ENCODE measurements at places on chromosomes 11 and 22.

DNA sequence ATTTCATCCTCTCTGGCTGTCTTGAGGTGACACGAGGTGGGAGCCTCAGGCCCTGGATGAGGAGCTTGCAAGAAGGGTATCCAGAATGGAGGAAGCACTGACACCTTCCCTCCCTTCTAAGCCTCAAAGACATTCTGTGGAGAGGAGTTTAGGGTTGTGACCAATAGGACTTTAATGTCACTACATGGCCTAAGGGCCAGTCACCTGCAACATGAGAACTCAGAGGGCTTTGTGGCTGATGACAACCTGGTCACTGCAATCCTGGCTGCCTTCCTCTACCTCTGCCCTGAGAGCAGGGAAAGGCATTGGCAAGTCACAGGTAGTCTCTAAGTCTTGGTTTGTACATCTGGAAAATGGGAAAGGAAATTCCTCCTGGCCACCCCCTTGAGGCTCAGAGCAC lies 33.7 kb downstream of the PISD start:
- no peak for DNase-seq

DNA sequence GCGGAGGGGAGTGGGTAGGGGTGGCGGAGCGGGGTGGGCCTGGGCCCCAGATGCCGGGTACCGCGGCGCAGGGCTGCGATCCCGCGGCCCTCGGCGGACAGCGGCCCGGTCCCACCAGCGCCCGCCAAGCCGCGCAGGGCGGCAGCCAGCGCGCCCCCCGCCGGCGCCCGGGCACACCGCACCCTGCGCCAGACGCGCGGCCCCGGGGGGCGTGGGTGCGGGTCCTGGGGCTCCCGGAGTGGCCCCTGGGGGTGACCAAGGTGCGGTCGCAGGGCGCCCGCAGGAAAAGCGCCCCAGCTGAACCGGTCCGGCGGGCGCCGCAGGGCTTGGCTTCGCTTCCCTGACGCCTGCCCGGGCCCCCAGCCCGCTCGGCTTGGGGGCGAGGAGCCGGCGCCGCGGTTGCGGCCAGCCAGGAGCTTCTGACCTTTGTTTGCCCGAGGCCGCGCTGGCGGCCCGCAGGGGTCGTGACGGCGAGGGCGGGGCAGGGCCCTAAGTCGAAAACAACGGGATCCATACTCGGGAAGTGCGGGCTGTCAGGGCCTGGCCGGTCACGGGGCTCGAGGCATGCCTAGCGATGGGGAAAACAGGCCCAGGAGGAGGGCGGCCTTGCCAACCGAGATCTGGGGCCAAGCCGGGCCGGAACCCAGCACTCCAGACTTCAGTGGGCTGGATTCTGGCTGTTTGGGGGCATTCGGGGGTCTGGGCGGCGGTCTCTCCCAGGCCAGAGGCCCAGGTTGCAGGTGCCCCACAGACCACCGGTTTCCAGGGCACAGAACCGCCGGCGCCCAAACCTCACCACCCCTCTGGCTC lies 581 bp upstream of the AP5B1 start:
- DNase-seq = no peak

DNA sequence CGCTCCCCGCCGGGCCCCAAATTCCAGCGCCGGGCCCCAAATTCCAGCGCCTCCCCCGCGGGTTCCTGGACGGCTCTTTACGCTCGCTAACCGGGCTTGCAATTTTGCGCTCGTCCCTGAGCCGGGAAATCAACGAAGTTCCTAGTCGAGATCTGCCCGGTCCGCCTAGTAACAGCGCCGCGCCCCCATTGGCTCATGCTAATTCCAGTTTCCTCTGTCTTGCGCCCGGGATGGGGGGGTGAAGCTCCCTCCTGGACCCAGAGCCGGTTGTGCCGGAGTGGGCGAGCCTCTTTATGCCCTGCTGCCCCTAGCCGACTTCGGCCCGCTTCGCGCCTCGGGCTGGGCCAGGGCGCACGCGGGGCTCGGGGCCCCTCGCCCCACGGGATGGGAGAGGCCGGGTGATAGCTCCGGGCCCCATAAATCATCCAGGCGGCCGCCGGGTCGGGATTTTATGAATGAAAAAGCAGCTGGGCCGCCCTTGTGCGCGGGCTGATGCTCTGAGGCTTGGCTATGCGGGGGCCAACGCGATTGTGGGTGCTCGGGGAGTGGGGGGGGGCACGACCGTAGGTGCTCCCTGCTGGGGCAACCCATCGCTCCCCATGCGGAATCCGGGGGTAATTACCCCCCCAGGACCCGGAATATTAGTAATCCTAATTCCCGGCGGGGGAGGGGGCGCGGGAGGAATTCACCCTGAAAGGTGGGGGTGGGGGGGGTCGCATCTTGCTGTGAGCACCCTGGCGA lies 1.8 kb upstream of the CCND1 start:
- peak; percentile 19 for DNase-seq

- DNase-seq = no peak
These were observed 318.6 kb upstream of the PLET1 start for GRCh38 chr11:112579282-112579681.
